ENCODE measurements at places on chromosomes 11 and 22.

DNA sequence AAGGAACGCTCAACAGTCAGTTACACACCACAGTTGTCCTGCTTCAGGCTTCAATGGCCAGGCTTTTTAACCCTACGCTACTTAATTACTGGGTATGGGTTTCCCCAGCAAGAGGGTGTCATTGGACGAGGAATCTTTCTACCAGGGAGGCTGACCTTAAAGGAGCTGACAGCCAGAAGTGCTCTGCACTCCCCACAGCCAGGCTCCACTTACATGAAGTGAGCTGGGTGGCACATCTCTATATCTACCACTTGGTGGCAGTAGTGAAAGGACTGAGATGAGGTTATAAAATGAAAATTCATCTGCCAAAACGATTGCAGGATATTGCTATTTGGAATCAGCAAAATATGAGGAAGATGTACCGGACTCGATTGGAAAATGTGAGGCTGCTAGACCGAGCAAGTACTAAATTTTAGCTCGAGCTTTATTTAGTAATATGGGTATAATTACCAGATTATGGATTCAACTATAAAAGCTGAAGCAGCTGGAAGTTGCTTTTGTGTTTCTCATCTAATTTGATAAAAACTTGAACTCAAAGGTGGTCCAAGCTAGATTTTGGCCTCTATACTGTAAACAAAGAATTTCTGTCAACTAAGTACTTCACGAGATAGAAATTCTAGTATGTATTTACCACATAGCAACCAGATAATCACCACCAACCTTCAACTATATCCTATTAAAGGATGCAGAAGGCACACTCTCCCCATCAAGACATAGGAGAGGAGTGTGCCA, 53.9 kb upstream of the CEP126 start:
- peak; percentile 67 for DNase-seq
- H3K4me1 ChIP-seq: peaks cover 13% of the 10 kb centered on the region
- H3K4me3 ChIP-seq: no peak overlapping the region
- H3K27me3 ChIP-seq: no peaks in the 10 kb centered on the region

DNA sequence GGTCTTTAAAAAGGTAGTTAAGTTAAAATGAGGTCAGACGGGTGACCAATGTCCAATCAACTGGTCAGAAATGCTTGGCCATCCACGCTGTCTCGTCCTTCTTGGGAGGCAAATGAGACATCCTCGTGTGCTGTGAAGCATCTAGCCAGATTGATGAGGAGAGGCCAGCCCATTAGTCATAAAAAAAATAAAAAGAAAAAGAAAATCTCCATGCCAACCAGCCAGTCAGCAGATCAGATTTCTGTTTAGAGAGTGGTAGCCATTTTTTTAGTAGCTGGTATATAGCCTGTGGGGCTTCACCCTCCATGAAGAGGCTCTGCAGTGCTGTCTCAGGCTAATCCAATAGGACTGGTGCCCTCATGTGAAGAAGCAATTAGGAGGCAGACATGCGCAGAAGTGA, 343.1 kb upstream of the SYN3 start:
- peaks cover 6% of the 10 kb centered on the region for H3K36me3 ChIP-seq
- H3K27ac ChIP-seq: no peak overlapping the region

- H3K27ac ChIP-seq: no peak overlapping the region
- H3K4me1 ChIP-seq: no peaks in the 10 kb centered on the region
- peaks cover 7% of the 10 kb centered on the region for H3K36me3 ChIP-seq
- no peak overlapping the region for H3K4me3 ChIP-seq
- DNase-seq: peak; percentile 56
These were observed 34.2 kb downstream of the DNHD1 start for GRCh38 chr11:6531267-6531752.

DNA sequence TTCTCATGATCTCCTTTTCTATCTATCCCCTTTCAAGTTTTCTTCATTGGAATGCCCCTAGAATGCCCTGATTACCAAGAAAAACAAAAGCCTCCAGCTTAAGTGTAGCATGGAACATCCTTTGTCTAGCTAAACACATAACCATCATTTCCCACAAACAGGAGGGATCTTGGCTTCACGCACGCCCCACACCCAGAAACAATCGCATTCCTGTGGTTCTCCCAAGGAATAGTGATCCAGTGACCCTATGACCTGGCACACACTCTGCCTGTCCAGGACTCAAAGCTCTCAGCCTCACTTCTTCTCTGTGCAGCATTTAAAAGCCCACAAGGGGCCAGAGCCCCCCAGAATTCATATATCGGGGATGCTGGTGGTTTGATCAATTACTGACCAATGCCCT, 9.3 kb upstream of the POU2AF1 start:
- H3K27ac ChIP-seq: no peak overlapping the region
- H3K36me3 ChIP-seq: no peaks in the 10 kb centered on the region
- H3K27me3 ChIP-seq: no peaks in the 10 kb centered on the region
- DNase-seq: peak; percentile 24
- no peak overlapping the region for H3K4me3 ChIP-seq

- no peak overlapping the region for H3K4me3 ChIP-seq
- no peak for DNase-seq
- H3K27ac ChIP-seq: no peak overlapping the region
These were observed 100.6 kb downstream of the CSNK2A3 start for GRCh38 chr11:11252403-11252802.

GRCh38 chr11:130180896-130181294, 21.3 kb downstream of the ST14 start:
- peaks cover 18% of the 10 kb centered on the region for H3K4me1 ChIP-seq
- DNase-seq: no peak
- H3K27me3 ChIP-seq: no peaks in the 10 kb centered on the region
- no peaks in the 10 kb centered on the region for H3K36me3 ChIP-seq
- no peak overlapping the region for H3K4me3 ChIP-seq

GRCh38 chr11:121038648-121039409, 14.9 kb downstream of the TBCEL start:
- no peak for DNase-seq
- H3K27ac ChIP-seq: no peak overlapping the region
- no peaks in the 10 kb centered on the region for H3K36me3 ChIP-seq
- no peaks in the 10 kb centered on the region for H3K27me3 ChIP-seq
- H3K4me1 ChIP-seq: peaks cover 7% of the 10 kb centered on the region
- no peak overlapping the region for H3K4me3 ChIP-seq

DNA sequence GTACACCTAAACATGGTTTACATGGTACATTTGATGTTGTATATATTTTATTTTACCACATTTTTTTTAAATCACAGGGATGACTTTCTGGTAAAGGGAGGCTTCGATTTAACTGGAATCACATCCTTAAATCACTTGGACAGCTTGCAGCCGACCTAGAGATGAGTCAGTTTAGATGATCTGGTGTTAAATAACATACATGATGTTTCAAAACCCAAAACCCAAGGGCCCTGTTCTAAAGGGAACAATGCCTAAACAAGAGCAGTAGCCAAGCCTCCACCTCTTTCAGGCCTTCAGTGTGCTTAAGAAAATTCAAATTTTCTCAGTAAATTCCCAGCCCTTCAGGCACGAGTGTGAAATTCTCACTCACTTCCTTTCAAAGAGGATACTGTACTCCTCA, 108.8 kb downstream of the WT1 start:
- peak; percentile 12 for DNase-seq
- H3K27me3 ChIP-seq: peaks cover 12% of the 10 kb centered on the region
- no peaks in the 10 kb centered on the region for H3K4me1 ChIP-seq

DNA sequence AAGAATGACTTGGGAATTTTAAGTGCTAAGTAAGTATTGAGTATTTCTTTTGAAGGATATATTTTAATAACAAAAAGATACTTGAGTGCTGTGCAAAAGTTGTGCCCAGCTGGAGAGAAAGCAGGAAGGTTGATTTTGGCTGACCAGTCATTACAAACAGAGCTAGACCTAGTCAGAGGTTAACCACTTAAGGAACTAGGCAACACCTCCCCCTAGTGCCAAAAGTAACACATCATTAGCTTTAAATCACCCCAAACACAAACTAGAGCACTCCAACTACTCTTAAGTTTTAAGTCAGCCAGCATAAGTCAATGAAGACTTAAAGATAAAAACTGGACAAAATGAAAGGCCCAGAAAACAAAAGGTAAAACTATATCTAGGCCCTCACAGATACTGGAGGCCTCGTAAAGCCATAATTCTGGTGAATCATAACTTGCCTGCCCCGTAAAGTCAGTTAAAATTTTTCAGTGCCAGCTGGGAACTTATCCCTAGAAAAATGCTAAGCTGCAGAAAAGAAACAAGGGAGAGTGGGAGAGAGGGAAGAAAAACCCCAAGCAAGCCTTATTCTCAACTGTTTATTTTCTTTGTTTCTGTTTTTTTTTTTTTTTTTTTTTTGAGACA, 4.6 kb downstream of the TMEM9B start:
- no peaks in the 10 kb centered on the region for H3K27me3 ChIP-seq
- H3K4me3 ChIP-seq: no peak overlapping the region
- peak; percentile 87 for DNase-seq

- no peak for DNase-seq
- H3K4me3 ChIP-seq: no peak overlapping the region
- no peaks in the 10 kb centered on the region for H3K36me3 ChIP-seq
- H3K27ac ChIP-seq: no peak overlapping the region
- H3K4me1 ChIP-seq: no peaks in the 10 kb centered on the region
These were observed 393.2 kb upstream of the TENM4 start for GRCh38 chr11:79834015-79834414.

GRCh38 chr11:17498475-17498874, 21.8 kb upstream of the ABCC8 start:
- no peaks in the 10 kb centered on the region for H3K36me3 ChIP-seq
- H3K4me1 ChIP-seq: no peaks in the 10 kb centered on the region
- H3K4me3 ChIP-seq: no peak overlapping the region
- no peak for DNase-seq

DNA sequence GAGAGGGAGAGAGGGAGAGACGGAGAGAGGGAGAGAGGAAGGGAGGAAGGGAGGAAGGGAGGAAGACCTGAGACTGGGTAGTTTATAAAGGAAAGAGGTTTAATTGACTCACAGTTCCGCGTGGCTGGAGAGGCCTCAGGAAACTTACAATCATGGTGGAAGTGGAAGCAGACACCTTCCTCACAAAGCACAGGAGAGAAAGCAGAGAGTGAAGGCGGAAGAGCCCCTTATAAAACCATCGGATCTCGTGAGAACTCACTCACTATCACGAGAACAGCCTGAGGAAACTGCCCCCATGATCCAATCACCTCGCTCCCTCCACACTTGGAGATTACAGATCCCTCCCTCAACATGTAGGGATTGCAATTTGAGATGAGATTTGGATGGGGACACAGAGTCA, 12.2 kb upstream of the CARS1 start:
- no peak overlapping the region for H3K27ac ChIP-seq
- no peak for DNase-seq
- no peaks in the 10 kb centered on the region for H3K36me3 ChIP-seq
- peaks cover 13% of the 10 kb centered on the region for H3K27me3 ChIP-seq

GRCh38 chr11:134158023-134158422, 65.7 kb downstream of the NCAPD3 start:
- H3K36me3 ChIP-seq: peaks cover 56% of the 10 kb centered on the region
- H3K4me3 ChIP-seq: no peak overlapping the region
- H3K4me1 ChIP-seq: no peaks in the 10 kb centered on the region
- no peak overlapping the region for H3K27ac ChIP-seq
- no peaks in the 10 kb centered on the region for H3K27me3 ChIP-seq
- no peak for DNase-seq

DNA sequence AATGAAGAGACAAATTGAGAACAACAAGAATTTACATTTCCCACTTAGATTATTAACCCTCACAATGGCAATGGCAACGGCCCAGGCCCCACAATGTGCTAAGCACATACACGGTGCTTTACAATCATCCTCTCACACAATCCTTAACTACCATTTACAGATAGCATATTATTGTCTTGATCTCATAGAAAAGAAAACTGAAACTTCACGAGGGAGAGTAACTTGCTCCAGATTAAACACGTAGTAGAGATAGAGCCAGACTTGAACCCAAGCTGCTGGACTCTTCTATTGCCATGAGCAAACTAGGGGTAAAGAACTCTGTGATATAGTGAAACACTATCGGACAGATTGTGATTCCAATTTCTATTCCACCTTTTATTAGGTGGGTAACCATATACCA, 665.1 kb downstream of the DLG2 start:
- no peaks in the 10 kb centered on the region for H3K36me3 ChIP-seq
- no peak overlapping the region for H3K4me3 ChIP-seq

DNA sequence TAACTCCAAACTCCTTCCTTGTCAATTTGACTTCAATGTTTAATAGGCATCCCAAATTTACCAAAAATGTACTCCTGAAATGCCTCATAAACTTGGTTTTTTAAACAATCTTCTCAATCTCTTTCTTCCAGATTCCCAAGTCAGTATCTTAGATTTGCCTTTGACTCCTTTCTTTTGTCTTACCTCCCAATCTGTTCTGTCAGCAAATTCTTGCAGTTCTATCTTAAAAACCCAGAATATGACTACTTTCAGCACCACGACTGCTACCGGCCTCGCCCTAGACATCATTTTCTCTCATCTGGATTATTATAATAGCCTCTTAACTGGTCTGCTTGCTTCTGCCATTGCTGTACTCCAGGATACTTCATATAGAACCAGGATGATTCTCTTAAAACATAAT, 7.9 kb downstream of the NLRP14 start:
- H3K4me3 ChIP-seq: no peak overlapping the region
- DNase-seq: no peak
- no peaks in the 10 kb centered on the region for H3K4me1 ChIP-seq
- H3K27me3 ChIP-seq: peaks cover 11% of the 10 kb centered on the region
- H3K27ac ChIP-seq: no peak overlapping the region

DNA sequence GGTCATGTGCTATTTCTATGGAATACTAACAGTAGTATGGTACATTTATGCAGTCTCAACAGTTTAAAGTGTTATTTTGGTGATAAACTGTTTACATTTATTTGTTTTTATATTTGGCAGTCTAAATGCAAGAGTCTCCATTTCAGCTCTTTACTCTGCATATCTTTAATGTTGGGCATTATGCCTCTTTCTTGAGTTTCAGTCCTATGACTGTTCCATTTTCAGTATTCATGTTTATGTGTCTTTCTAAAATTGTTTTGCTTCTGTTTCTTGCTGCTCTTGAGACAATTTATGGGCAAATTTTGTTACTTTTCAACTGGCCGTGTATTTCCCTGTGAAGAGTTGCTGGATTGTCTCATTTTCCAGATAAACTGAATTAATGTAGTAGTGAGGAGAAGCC, 6.6 kb upstream of the RAB30 start:
- H3K27me3 ChIP-seq: no peaks in the 10 kb centered on the region
- DNase-seq: no peak
- H3K36me3 ChIP-seq: peaks cover 59% of the 10 kb centered on the region
- H3K4me1 ChIP-seq: peaks cover 13% of the 10 kb centered on the region

- H3K27ac ChIP-seq: no peak overlapping the region
- no peaks in the 10 kb centered on the region for H3K36me3 ChIP-seq
- peak; percentile 1 for DNase-seq
- H3K4me3 ChIP-seq: no peak overlapping the region
- H3K4me1 ChIP-seq: no peaks in the 10 kb centered on the region
- H3K27me3 ChIP-seq: peaks cover 40% of the 10 kb centered on the region
These were observed 1151.2 kb upstream of the CCDC90B start for GRCh38 chr11:84437071-84437980.

DNA sequence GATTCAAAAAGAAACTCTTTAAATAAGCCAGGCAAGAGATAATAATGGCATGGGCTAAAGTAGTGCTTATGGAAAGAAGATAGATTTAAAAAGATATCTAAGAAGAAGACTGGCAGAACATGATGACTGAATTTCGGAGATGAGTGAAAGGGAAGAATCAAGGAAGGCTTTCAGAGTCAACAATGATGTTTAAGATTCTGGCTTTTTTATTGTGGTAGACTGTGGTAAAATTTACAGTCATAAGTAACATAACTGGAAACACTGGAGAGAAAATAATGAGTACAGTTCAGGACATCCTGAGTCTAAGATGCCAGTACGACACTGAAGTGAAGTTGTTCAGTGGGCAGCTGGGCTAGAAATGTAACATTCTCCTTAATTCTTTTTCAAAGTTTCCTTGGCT, 85.2 kb downstream of the PHF21A start:
- H3K4me3 ChIP-seq: no peak overlapping the region
- no peaks in the 10 kb centered on the region for H3K27me3 ChIP-seq
- no peak for DNase-seq

Measured in MCF 10A (cell line).